ENCODE measurements at places on chromosomes 5 and 9. TPM values are rescaled to one million over a fixed set of nuclear protein-coding genes. Genes with fewer than 3 reads are reported as not detected.

DNA sequence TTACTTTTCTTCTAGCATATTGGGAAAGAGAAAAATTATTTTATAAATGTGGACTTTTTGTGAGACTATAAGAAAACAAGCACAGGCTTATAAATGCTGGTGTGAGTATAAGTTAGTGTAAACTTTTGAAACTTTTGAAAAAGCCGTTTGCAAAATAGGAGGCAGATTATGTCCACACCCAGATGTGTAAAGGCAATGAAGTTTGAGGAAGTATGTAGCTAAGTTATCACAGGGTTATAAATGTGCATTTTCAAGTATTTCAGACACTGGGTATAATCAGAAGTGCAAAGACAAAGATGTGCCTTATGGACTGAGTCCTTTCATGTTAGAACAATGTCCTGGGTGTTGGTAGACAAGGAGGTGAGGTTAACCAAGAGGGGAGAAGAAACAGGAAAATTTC is 85.5 kb downstream of the ANXA1 start:
- no peak for DNase-seq

The ZNF366 gene
- total RNA-seq: 10.2 TPM

GRCh38 chr5:78253201-78253600 is 41.3 kb downstream of the AP3B1 start:
- no peak for DNase-seq

DNA sequence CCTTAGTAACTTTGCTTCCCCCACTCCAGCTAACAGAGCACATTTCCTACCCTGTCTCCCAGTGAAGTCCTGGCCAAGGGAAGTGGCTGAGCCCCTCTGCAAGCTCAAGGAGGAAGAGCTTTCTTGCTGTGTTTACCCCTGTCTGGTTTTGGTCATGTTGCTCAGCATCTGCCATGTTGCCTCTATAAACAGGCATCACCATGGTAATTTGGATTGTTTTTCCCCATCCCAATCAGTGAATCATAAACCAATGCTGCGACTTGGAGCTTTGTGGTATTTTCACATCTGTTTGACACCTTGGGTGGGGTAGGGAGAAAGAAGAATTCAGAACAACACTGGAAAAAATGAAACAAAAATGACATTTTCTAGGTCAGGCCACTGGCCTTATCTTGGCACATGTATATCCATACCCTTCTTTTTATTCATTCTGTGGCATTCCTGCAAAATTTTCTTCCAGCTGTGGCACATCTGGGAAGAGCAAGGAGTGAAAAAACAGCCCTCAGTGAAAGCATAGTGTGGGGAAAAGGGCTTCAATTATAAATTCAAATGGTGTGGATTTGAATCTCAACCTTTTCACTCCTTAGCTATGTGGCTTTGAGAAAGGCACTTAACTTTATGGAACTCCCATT is 42.5 kb downstream of the SLIT3 start:
- no peak for DNase-seq

DNA sequence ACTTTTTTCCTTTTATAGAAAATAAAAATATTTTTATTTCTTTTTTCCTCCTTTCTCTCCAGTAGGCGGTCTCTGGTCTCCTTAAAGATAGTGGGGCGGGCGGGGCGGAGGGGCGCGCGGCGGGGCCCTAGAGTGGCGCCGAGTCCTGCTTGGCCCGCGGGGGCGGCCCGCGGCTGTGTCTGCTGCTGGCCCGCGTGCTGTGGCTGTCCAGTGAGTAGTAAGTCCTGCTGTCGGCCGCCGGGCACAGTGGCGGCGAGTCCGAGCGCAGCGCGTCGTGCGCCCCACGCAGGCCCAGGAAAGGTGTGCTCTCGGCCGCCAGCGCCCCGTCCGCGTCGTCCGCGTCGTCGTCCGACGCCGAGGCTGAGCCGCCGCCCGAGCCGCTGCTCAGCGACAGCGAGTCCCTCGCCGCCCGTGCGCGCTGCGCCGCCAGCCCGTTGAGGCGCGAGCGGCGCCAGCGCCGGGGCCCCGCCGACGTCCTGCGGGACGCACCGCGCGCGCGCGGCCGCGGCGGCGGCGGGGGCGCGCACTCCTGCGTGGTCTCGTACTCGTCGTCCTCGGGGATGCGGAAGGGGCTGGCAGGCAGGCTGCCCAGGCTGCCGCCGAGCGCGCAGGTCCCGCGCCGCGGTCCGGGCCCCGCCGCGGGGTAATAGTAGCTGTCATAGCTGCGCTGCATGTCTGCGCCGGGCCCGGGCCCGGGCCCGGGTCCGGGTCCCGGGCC is 52.3 kb downstream of the PSD2 start:
- no peak for DNase-seq
